ENCODE measurements at places on chromosomes 4 and X. TPM values are rescaled to one million over a fixed set of nuclear protein-coding genes. Genes with fewer than 3 reads are reported as not detected.

Gene GAGE12E
- total RNA-seq = not detected

DNA sequence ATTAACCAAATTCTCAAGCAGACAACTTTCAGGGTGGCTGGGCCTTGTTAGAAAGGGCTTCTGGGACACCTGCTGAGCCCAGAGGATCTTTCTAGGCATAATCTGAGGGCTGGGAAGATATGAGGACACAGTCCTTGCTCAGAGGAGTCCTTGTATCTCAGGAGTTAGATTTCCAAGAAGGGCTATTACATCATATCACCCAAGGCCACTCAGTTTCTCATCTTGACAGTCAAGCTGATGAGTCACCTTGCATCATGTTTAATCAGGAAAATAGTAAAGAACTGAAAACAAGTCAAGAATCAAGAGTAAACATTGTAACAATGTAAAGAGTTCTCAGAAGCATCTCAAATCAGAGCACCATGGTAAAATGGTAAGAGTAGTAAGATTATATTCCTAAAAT, 4.0 kb downstream of the PCYT1B start:
- no peak for DNase-seq

DNA sequence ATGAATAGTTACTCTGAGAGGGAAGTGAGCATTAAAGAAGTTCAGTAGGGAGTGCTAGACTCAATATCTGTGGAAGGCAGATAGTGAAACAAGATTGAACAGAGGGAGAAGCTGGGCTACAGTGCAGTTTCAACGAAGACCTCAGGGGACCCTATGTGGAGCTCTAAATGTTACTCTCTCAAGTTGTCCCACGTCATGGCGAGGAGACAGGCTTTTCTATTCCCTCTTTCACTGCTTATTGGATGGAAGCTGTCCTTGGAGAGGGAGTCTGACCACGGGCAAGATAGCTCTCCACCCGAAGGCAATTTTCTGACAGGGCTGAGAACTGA, 42.3 kb upstream of the CCSER1 start:
- no peak for DNase-seq

Gene HMX1
- total RNA-seq = not detected

Gene FTSJ1
- total RNA-seq = 34.5 TPM

- no peak for DNase-seq
Observed at GRCh38 chr4:162408309-162408708, 244.5 kb upstream of the FSTL5 start.

DNA sequence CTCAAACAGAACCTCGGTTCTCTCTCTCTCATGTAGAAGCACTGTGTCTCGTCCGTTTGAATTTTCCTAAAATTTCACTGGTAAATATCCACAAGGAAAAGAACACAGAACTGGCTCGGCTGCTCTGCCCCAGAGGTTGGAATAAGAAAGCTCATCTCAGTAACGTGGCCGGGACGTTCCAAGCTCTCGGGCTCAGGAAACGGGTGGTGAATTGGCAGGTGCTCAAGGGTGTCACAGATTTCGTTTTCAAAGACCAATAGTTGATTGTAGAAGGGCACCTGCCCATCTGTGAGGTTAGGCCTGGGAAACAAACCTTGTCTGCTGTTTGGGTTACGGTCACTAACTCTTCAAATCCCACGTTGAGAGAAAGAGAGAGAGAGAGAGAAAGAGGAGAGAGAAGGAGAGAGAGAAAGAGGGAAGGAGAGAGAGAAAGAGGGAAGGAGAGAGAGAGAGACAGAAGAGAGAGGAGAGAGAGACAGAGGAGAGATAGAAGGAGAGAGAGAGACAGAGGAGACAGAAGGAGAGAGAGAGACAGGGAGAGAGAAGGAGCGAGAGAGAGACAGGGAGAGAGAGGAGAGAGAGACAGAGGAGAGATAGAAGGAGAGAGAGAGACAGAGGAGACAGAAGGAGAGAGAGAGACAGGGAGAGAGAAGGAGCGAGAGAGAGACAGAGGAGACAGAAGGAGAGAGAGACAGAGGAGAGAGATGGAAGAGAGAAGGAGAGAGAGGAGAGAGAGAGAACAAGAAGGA, 106.6 kb downstream of the CRLF2 start:
- DNase-seq = no peak

GRCh38 chr4:26296021-26296420, 24.8 kb upstream of the RBPJ start:
- DNase-seq = no peak

DNA sequence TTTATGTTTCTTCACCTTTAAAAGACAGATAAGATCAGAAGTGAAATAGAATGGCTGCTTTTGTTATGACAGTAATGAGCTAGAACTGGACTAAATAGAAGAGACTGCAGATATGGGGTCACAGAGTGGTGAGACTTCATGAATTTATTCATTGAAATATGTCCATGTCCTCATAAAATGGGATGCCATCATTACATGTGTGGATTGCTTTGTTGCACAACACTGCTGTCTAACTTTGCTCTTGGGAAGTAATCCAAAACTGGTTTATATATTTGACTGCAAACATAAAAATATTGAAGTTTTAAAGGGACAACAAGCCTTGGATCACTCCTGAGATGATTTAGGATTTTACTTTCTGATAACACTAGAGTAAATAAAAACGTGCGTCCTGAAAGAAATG, 209.2 kb upstream of the FAT4 start:
- DNase-seq = no peak

Data from gastrocnemius medialis (tissue), 4 donors.